ENCODE measurements at places on chromosomes 4 and X.

- no peak for DNase-seq
Observed at GRCh38 chrX:43631841-43632240, 24.3 kb upstream of the MAOA start.

- no peak for DNase-seq
Observed at GRCh38 chrX:47664737-47665136, 5.8 kb upstream of the UXT start.

GRCh38 chr4:54780149-54780495 is 122.4 kb downstream of the KIT start:
- DNase-seq = no peak

GRCh38 chr4:105990933-105991332 is 95.7 kb downstream of the NPNT start:
- no peak for DNase-seq

GRCh38 chr4:182560358-182560757 is 317.2 kb downstream of the TENM3 start:
- no peak for DNase-seq

- no peak for DNase-seq
Observed at GRCh38 chrX:130789793-130790192, 113.2 kb downstream of the ENOX2 start.

DNA sequence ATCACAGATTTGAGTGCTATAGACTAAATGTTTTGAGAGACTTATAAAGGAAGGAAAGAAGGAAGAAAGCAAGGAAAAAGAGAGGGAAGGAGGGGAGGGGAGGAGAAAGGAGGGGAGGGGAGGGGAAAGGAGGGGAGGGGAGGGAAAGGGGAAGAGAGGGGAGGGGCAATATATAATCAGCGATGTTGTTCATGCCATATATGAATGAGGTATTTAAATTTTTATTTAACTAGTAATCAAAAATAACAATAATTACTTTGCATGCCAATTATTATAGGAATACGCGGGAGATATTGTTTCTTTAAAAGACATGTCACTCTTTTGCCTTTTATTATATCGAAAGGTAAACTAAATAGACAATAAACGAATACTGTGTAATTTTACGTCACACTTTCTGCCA is 1029.7 kb downstream of the FAT4 start:
- DNase-seq = no peak

DNA sequence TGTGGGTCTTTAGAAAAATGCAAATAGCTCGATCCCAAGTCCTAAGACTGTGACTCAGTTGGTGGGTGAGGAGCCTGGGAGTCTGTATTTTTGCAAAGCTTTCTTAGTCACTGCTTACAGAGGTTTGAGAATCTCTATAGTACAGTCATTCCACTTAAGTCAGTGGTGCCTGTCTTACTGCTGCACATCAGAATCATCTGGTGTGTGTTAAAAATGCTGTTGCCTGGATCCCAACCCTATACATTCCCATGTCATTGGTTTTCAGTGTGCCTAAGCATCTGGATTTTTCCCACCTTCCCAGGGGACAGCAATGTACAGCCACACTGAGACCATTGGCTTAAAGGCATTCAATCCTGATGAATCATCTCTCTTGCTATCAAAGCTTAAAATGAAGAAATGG is 21.0 kb upstream of the GEMIN8 start:
- DNase-seq = no peak

DNA sequence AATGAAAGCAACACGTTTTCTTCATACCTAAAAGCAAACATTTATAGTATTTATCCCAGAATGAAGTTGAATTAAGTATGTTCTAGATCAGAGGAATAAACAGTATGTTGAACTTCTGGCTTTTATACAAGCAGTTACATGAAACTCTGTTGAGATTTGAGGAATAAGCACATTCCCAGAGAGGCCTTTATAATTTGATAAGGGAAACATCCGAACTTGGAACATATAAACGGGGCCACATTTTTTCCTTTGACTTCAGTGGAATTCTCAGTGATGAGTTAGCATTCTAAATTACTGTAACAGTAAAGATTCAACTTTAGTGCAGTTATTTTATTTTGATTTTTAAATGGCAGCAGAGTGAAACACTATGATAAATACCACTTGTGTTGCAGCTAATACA is 119.5 kb downstream of the GLRA3 start:
- no peak for DNase-seq

DNA sequence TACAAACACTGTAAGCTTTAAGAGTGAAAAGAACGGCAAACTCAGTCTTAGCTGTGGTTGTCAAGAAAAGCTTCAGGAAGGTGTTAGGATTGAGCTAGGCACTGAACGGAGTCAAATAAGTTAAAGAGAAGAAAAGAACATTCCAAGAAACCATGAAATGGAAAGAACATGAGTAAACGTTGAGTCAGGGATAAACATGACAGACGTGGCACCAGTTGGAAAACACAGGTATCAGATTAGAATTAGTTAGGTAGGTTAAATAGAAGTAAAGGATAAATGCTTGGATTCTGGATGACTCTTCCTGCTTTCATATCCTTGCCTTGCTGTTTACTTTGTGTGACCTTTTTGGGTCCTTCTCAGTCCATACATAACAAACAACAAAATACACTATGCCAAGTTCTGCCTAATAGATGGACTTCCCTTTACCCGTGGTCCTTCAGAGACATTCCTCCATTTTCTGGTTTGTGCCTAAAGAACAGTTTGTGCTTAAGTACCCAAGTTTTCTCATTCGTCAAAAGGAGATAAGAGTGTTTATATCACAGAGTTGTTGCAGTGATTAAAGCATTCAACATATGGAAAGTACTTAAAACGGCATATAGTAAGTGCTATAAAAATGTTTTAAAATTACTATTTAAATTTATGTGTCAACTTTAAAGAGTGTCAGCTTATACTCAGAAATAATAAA is 446.9 kb downstream of the TMA16 start:
- no peak for DNase-seq

DNA sequence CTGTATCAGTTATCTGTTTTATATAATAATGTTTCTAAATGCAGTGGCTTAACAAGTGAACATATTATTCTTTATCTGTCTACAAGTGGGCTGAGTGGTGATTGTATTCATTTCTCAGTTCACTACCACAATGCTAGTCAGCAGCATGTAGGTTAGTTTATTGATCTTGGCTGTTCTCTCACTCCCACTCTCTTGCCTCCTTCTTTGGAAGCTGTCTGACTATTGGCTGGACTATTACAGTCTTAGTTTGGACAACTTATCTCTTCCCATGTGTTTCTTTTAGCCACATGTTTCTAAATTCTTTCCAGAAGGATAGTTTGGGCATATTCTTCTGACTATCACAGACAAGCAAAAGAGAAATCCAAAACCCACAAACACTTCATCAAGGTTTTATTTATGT is 459.5 kb upstream of the AGA start:
- DNase-seq = no peak

GRCh38 chrX:112888916-112889315 is 48.3 kb upstream of the AMOT start:
- no peak for DNase-seq

DNA sequence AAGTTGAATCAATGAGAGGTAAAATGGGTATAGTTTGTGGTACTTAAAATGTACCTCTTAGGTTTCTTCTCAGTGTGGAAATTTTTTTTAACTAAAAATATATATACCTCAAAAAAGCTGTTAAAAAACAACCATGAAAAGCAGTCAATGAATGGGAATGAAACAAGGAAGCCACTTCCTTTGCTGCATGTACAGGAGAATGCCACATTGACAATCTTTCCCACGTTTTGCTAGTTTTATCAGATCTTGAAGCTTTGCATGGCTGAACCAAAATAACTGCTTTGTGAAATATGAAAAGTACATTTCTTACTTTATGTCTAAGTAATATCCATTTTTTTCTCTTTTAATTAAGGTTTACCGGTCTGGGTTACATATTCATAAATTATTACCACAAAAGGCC is 71.8 kb downstream of the PRKG2 start:
- no peak for DNase-seq

DNA sequence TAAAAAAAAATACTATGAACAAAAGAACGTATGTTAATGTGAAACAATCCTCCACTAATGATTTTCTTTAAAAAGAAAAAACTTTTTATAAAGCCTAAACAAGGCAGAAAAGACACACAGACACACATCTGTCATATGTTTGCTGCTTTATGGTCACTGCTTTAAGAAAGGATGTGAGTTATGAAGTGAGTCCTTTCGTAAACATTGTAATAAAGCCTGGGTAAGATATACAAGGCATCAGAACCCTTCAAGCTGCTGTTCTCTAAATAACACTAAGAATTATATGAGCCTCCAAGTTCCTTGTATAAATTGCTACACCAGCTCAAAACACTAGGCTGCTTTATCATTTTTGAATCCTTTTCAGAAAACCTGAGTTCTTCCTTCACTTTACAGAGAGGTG is 81.6 kb downstream of the FBXO8 start:
- DNase-seq = no peak

DNA sequence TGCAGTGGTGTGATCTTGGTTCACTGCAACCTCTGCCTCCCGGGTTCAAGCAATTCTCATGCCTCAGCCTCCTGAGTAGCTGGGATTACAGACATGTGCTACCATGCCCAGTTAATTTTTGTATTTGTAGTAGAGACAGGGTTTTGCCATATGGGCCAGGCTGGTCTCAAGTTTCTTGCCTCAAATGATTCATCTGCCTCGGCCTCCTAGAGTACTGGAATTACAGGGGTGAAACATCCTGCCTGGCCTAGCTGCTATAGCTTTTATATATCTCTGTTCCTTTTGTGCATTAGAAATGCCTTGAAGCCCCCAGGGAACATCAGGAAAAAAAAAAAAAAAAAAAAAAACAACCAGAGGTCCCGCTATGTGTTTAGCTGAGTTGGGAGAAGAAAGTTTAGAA is 34.8 kb downstream of the UBE2K start:
- no peak for DNase-seq

DNA sequence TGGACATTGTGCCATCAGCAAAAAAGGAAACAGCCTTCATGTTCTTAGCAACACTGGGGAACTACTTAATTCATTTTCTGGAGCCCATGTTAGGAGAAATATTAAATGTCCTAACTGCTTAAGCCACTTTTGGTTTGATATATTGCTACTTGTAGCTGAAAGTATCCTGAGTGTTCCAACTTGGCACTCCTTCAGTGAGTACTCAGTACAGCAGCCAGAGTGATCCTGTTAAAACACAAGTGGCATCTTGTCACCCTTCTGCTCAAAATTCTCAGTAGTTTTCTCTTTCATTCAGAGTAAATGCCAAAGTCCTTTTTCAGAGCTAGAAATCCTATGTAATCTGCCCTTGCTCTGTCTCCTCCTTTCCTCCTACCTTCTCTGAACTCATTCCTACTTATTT is 522.0 kb downstream of the GRID2 start:
- no peak for DNase-seq

- DNase-seq = no peak
Observed at GRCh38 chr4:120923207-120923522, 639 bp upstream of the PRDM5 start.

- DNase-seq = no peak
Observed at GRCh38 chr4:140719686-140720085, 36.5 kb downstream of the TBC1D9 start.

DNA sequence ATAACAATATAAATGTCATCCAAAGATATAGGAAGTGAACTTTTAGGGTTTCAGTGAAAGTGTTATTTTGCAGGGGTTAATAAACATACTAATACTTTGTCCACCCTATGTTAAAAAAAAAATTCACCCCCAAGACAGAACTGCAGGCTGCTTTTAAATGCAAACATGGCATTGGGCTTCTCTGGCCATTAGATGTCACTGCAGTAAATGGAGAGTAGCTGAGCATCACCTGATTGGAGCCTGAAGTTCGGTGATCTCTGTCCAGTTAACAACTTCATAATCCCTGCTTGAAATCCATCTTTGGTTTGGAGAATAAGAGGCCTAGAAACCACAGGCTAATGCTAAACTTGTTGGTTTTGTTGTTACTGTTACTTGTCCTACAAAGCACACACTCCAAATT is 18.7 kb downstream of the SLC25A43 start:
- DNase-seq = no peak

DNA sequence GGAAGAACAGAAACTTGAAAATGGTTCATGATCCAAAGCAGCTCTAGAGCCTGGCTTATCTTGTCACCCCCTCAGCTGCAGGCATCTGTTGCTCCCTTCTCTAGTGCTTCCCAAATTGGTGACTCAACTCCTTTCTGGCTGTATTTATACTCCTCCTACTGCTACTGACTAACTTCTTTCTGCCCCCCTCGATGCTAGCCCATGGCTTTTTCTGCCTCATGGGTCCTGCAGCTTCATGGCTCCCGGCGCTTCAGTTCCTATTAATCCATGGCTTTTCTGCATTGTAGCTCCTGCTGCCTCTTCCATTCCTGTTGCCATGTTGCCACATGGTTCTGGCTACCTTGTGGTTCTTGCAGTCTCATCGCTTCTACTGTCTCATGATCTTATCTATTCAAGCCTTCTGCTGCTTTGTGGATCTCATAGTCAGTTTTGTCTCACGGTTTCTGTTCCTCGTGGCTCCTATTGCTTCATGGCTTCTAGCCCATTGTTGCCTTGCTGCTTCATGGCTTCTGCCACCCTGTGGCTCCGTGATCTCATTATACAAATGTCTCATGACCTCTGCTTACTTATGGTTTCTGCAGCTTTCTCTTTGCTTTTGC is 48.1 kb downstream of the SMC1A start:
- no peak for DNase-seq

DNA sequence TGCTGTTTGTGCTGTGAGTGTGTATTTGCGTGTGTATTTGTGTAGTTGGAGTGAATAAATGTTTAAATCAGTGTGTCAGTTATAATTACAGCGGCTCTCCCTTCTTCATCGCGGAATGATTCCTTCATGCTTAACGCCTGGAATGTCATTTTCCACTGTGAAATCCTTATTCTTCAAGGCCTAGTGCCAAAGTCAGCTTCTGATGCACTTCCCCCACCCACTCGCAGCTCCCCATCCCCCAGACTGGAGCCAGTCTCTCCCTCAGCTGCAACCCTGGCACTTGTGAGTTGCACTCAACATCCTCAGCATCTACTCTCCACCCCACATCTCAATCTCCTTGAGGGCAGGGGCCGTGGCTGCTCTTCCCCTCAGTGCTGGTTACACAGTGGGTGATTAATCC is 583.0 kb downstream of the BCOR start:
- DNase-seq = no peak

- DNase-seq = no peak
Observed at GRCh38 chr4:160423879-160424451, 1321.1 kb downstream of the RAPGEF2 start.
